ENCODE measurements at places on chromosomes 3 and 15. TPM values are rescaled to one million over a fixed set of nuclear protein-coding genes. Genes with fewer than 3 reads are reported as not detected.

Gene DPPA4
- 796 TPM for total RNA-seq

Gene CPNE9
- total RNA-seq, result 3.8 TPM

Gene HTR3E
- not detected for total RNA-seq

DNA sequence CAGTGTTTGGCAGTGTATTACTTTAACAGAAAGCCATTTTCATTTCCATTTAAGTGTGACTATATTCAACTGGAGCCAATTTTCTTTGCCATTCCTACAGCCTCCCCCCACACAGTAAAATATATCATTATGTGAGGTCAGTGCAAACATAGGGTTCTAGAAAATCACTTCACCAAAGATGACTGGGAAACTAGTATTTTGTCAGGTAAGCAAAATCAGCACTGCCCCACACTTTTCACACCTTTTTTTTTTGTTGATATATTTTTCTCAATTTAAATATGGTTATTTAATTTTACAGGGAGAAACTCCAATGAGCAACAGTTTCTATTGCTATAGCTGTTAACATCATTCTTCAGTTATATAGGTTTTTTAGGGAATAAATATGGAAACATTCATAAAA, 29.7 kb downstream of the MKRN2OS start:
- peaks cover 15% of the 10 kb centered on the region for H3K36me3 ChIP-seq
- no peaks in the 10 kb centered on the region for H3K27me3 ChIP-seq
- no peak overlapping the region for H3K4me3 ChIP-seq
- H3K27ac ChIP-seq, result no peak overlapping the region
- no peaks in the 10 kb centered on the region for H3K4me1 ChIP-seq

DNA sequence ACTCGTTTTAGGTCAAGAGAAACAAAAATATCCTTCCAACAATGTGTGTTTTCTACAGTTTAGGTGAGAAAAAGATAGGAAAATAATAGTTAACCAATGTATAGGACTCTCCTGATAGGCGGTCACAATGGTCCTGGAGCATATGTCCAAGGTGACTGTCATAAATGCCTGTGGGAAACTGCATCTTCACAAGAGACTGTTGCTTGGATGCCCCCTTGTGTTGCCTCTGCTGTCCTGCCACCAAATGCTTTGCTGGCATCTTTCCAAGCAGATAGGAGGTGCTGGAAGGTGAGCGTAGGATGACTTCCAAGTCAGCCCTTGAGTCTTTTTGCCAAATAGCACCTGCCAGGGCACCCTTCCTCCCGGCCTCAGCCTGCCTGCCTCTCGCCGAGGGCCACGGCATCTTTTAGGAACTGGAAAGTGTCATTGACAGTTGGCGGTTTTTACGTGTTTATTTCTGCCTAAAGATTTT, 24.1 kb upstream of the SACM1L start:
- peaks cover 5% of the 10 kb centered on the region for H3K36me3 ChIP-seq
- DNase-seq, result peak; percentile 69
- H3K4me3 ChIP-seq, result no peak overlapping the region

- DNase-seq, result no peak
- H3K4me1 ChIP-seq, result no peaks in the 10 kb centered on the region
- H3K27me3 ChIP-seq, result peaks cover 8% of the 10 kb centered on the region
- no peaks in the 10 kb centered on the region for H3K36me3 ChIP-seq
- H3K4me3 ChIP-seq, result no peak overlapping the region
- no peak overlapping the region for H3K27ac ChIP-seq
These were observed 1.1 kb upstream of the CHRNA3 start for GRCh38 chr15:78621810-78622402.

DNA sequence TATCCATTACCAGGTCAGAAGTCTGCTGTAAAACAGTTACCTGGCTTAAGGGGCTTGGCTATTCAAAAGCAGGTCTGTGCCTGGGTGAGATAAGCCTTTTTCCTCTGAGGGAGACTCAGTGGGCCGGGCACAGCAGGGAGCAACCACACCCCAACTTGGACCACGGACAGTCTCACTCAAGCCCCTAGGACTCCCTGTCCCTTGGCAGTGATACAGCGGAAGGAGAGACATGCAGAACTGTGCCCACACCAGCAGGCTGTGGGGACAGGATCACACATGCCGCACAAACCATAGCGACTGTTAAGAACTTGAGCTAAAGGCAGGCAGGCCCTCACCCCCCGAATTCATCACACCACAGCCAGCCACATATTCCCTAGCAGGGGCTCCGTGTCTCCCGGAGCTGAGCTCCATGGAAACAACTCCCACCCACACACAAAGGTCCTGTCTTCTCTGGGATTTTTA, 2.8 kb upstream of the GP5 start:
- H3K4me3 ChIP-seq, result no peak overlapping the region
- peaks cover 16% of the 10 kb centered on the region for H3K27me3 ChIP-seq
- no peak for DNase-seq
- no peaks in the 10 kb centered on the region for H3K4me1 ChIP-seq

GRCh38 chr3:10648181-10648580, 142.8 kb upstream of the ATP2B2 start:
- no peak for DNase-seq
- H3K4me1 ChIP-seq, result no peaks in the 10 kb centered on the region
- no peaks in the 10 kb centered on the region for H3K27me3 ChIP-seq
- H3K27ac ChIP-seq, result no peak overlapping the region
- no peaks in the 10 kb centered on the region for H3K36me3 ChIP-seq

- H3K4me3 ChIP-seq, result no peak overlapping the region
- H3K27ac ChIP-seq, result no peak overlapping the region
- no peak for DNase-seq
- no peaks in the 10 kb centered on the region for H3K27me3 ChIP-seq
These were observed 123.8 kb upstream of the DAZL start for GRCh38 chr3:16728770-16729745.

DNA sequence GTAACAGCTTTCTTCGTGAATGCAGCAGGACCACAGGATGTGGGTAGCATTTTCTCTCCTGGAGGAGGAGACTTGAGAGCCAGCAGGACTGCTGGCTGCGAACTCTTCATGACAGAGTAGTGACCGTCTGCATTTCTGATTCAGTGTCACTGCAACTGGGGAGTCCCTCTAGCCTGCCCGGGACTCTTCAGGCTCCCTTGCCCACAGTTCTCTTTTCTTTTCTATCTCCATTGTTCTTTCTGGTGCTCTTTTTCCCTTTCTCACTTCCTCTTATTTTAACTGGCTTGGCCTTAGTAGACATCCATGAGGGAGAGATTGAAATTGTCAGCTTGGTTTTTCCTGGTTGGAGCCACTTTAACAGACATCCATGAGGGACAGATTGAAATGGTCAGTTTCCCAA, 49.9 kb upstream of the P2RY1 start:
- peaks cover 2% of the 10 kb centered on the region for H3K36me3 ChIP-seq
- H3K4me1 ChIP-seq, result no peaks in the 10 kb centered on the region
- H3K27me3 ChIP-seq, result no peaks in the 10 kb centered on the region
- H3K27ac ChIP-seq, result no peak overlapping the region

GRCh38 chr3:196149831-196150301, 61.3 kb downstream of the ZDHHC19 start:
- no peaks in the 10 kb centered on the region for H3K36me3 ChIP-seq
- H3K27ac ChIP-seq, result no peak overlapping the region
- H3K4me3 ChIP-seq, result no peak overlapping the region

DNA sequence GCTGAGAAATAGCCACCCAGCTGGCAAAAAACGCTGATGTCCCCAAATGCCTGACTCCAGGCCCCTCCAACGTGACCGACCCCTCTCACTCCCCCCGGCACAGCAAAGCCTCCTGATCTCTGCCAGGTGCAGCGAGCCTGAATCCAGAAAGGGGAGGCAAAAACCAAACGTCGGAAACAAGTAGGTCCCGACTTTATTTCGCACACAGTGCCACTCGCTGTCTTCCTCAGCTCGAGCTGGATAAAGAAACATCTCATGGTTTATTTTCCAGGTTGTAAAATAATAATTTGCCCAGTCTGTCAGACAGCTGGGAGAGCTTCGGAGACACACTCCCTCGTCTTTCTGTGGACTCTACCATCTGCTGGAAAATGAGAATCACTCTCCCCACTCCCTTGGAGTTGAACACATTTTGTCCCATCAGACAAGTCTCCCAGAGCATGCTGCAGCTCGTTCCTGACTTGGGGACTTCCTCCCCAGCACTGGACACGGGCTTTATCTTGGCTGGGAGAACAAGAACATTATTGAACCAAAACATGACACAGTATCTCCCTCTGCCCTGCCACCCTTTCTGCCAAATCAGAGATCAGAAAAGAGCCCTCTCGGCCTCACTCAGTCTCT, 142.8 kb downstream of the NUP210 start:
- no peaks in the 10 kb centered on the region for H3K36me3 ChIP-seq
- H3K27me3 ChIP-seq, result peaks cover 5% of the 10 kb centered on the region
- no peaks in the 10 kb centered on the region for H3K4me1 ChIP-seq
- no peak for DNase-seq

- H3K27ac ChIP-seq, result no peak overlapping the region
- H3K4me3 ChIP-seq, result no peak overlapping the region
- no peaks in the 10 kb centered on the region for H3K4me1 ChIP-seq
- no peak for DNase-seq
- no peaks in the 10 kb centered on the region for H3K27me3 ChIP-seq
- peaks cover 11% of the 10 kb centered on the region for H3K36me3 ChIP-seq
These were observed 84.5 kb upstream of the PLSCR4 start for GRCh38 chr3:146335386-146335785.

DNA sequence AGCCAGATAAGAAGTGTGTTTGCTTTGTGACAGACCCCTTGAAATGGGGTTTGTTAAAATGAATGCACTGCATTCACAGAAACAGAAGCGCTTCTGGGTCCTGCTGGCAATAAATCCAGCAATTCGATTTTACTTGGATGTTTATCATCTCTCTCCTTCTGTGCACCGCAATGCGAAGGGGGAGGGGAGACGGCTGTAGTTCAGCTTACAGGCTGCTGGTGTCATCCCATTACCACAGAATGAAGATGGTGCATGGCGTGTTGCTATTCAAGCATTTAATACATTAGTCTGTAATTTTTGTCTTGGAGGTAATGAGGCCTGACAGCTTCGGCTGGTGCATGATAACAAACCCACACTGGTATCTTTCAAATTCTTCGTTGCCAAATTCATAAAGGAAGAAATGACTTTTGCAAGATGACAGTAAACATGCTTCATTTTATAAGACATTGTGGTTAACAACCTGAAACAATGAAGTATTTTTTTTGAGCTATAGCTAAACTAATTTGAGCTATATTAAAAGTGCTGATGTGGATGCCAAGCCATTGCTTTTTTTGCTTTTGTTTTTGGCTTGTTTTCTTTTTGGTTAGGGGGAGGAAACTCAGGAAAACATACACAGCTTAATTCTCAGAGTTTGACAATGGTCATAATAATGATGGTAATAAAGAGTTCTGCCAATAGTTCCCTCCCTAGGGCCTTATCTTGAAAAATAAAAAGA, 418.3 kb downstream of the OTOL1 start:
- no peak overlapping the region for H3K27ac ChIP-seq
- peaks cover 15% of the 10 kb centered on the region for H3K36me3 ChIP-seq
- H3K27me3 ChIP-seq, result no peaks in the 10 kb centered on the region

- H3K4me3 ChIP-seq, result no peak overlapping the region
- no peak overlapping the region for H3K27ac ChIP-seq
- no peaks in the 10 kb centered on the region for H3K36me3 ChIP-seq
- H3K27me3 ChIP-seq, result no peaks in the 10 kb centered on the region
These were observed 176.3 kb downstream of the ZMAT3 start for GRCh38 chr3:178895178-178895789.

DNA sequence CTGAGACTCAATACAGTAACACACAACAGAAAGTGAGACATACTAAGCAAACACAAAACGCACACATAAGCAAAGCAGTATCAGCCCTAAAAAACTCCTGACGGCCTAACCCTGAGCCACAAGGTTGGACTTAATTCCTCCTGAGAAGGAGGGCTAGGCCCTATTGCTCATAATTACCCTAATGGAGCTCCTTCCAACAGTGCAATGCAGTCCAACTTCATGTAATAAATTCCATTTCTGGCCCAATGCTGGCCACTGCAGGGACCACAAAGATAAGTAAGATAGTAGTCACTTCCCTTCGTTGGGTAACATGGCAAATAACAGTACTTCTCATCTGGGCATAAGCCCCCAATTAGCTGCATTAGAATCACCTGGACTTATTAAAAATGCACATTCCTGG, 4.2 kb downstream of the VPS39 start:
- H3K4me1 ChIP-seq, result no peaks in the 10 kb centered on the region
- no peak overlapping the region for H3K27ac ChIP-seq
- DNase-seq, result no peak

- no peaks in the 10 kb centered on the region for H3K36me3 ChIP-seq
- H3K27me3 ChIP-seq, result no peaks in the 10 kb centered on the region
- H3K4me3 ChIP-seq, result no peak overlapping the region
These were observed 55.8 kb upstream of the DGKG start for GRCh38 chr3:186417791-186418190.

GRCh38 chr15:73305331-73306211, 63.2 kb downstream of the HCN4 start:
- no peaks in the 10 kb centered on the region for H3K4me1 ChIP-seq
- no peak overlapping the region for H3K27ac ChIP-seq
- H3K4me3 ChIP-seq, result no peak overlapping the region
- peaks cover 29% of the 10 kb centered on the region for H3K36me3 ChIP-seq

Data from H9 (cell line).